ENCODE measurements at places on chromosomes 1 and 21.

GRCh38 chr1:63522891-63523728 is at the start of the genes EFCAB7 and ITGB3BP:
EFCAB7 (plus strand) TSS chr1:63523525; CDS start chr1:63525573, 2,048 bp downstream.
ITGB3BP (minus strand) TSS chr1:63523225; CDS start chr1:63523133, 92 bp downstream.
- peak; percentile 99 for DNase-seq

DNA sequence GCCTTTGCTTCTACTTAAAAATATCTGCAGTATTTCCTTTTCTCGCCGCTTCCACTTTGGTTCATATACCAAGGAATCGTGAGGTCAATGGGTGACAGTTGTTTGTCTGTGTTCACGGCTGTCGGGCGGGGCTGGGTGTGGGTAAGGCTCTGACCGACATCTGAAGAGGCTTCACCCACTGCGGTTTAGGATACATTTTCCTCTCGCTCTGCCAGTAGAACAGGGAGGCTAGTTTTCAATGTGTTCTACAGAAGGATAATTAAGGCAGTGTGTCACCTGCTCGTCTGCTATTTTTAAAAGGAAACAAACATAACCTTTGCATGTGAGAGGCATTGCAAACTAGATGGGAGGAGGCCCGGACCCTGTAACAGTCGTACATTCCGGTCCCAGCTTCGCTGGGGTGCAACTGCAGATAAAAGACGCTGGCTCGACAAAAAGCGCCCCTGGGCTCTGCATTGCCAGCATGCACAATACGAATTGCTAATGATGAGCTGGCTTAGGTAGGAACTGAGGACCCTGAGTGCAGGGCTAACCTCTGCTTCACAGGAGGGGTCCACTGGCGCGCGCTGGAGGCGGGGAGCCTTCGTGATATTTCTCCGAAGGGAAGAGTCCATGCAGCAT is 8.5 kb upstream of the ERG start:
- no peak for DNase-seq

DNA sequence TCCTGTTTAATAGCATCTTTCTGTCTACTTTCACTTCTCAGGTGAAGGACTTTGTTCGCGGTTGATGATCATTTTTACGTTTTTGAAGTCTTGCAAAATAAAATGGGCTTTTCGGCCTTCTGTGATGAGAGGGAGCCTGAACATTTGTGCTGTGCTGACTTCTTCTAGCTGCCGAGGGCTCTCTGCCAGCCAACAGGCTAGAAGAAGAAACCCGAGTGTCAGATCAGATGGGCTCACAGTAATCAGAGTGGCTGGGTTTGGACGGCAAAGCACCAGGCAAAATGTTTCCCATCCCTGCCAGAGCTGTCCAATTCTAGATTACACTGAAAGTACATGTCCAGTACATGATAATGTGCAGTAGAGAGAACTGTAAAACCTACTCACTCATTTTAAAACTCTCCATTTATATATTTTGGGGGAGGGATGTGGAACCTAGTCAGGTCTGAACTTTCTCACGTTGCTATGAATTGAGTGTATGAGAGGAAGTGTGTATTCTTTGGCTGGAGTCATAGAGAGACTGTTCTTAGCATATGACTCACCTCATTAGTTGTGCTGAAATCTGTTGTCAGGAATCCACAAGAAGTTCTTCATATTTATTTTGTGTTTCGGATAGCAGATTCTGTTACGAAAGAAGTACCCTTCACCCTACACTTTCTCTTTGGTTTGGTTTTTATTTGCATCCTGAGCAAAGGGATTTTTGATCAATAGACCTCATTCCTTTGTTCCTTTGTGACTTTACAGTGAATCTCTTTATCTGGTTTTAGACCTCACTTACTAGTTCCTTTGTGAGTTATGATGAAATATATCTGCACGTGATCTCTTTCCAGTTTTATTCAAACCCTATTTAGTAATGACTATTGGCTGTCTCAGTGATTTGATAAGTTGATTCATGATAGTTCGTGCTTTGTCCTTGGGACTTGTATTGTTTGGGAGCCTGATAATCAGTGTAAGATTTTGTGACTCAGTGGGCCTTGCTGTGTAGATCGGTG is 4.8 kb downstream of the ATP1A1 start:
- no peak for DNase-seq

DNA sequence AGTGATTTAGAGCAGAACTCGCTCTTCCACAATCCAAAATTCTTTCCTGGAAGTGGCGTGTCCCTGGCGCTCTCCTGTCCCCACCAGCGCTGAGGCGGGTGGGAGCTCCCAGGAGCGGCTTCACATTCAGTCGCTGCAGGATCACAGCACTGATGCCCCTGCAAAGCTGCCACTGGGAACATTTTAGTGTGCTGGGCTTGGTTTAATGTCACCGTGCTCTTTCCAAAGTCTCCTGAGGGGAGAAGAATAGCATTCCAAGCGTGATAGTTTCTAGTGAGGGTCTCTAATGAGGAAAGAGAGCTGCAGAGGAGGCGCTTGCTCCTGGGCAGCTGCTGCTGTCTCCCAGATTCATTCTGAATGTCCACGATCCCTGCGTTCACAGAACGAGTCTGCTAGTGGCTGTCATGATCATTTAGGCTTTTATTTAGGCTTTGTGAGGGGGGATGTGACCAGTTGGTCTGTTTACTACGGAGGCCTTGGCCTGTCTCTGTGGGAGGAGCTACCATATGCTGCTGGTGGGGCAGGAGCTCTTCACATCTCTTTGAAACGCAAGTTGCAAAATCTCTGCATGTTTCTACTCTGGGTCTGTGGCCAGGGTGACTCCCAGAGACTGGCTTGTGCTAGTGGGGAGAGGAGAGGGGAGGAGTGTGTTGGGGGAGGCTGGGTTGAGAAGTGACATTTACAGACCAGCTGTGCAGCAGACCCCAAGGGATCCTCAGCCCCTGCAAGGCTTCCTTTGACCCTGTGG is 23.4 kb downstream of the OLFML3 start:
- peak; percentile 62 for DNase-seq

DNA sequence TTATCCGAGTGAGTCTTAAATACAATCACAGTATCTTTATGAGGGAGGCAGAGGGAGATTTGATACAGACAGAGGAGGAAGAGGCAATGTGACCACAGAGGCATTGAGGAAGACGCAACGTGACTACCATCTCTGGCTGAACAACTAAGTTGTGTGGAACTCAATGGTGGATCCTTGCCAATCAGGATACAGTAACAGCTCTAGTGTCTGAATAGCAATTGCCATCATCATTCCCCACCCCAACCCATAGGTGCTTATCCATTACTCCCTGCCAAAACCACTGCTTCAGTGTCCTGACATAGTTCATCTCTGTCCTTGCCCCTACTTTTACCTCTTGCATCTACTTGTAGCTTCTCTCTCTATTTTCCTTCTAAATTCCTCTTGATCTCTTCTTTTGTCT is 20.5 kb upstream of the RHBDL2 start:
- no peak for DNase-seq

- DNase-seq = no peak
Observed at GRCh38 chr1:216710055-216710454, 13.2 kb downstream of the ESRRG start.

- DNase-seq = no peak
Observed at GRCh38 chr1:182255494-182255893, 136.1 kb downstream of the GLUL start.

DNA sequence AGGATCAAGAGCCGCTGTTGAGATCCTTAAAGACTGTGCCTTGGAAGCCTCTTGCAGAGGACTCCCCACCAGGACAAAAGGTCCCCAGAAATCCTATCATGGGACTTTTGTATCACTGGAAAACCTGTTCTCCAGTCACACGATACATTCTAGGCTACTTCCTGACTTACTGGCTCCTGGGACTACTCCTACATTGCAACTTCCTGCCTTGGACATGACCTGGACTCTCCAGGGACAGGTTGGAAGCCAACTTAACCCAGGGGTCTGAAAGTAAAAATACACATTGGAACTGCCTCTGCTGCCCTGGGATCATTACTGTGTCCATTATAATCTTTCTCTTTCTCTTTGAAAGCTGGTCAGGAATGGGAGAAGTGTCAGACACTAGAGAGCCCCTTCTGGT is 9.9 kb downstream of the PIGV start:
- DNase-seq = no peak

GRCh38 chr1:208537198-208537597 is 293.0 kb upstream of the PLXNA2 start:
- peak; percentile 29 for DNase-seq

- no peak for DNase-seq
Observed at GRCh38 chr1:30371888-30372791, 351.2 kb downstream of the MATN1 start.

- DNase-seq = no peak
Observed at GRCh38 chr21:46187814-46188213, 3.6 kb upstream of the SPATC1L start.

DNA sequence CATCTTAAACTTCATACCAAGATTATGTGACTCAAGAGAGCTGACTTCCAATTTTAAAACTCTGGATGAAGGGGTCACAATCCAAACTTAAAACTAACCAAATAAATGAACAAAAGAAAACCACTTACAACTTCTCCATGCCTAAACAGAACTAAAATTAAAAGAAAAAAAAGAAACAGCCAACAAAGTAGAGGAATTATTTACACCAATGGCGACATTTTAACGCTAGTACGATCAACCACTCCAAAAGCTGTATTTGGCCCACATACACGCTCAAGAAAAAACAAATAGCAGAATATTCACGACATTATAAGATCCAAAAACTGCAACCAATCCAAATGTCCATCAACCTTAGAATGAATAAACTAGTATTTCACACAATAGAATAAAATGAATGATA is 42.4 kb downstream of the ENAH start:
- DNase-seq = no peak

GRCh38 chr1:52604063-52604770 is 2.0 kb downstream of the GPX7 start:
- DNase-seq = no peak

DNA sequence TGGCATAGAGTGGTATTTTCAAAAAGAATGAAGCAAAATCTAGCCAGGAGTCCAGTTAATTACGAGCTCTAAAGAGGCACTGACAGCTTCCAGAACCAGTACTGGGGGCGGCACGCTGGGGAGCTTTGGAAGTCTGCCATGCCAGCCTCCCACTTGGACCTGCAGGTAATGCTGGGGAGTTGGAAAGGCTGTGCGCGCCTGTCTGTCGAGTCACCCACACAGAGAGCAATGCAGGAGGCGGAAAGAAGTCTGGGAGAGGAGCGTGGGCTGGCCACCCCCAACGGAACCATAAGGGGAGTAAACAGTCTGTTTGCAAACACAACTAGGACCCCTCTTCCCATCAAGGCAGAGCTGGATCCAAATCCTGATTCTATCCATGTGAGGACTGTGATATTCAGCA is 84.5 kb downstream of the BEND5 start:
- no peak for DNase-seq

DNA sequence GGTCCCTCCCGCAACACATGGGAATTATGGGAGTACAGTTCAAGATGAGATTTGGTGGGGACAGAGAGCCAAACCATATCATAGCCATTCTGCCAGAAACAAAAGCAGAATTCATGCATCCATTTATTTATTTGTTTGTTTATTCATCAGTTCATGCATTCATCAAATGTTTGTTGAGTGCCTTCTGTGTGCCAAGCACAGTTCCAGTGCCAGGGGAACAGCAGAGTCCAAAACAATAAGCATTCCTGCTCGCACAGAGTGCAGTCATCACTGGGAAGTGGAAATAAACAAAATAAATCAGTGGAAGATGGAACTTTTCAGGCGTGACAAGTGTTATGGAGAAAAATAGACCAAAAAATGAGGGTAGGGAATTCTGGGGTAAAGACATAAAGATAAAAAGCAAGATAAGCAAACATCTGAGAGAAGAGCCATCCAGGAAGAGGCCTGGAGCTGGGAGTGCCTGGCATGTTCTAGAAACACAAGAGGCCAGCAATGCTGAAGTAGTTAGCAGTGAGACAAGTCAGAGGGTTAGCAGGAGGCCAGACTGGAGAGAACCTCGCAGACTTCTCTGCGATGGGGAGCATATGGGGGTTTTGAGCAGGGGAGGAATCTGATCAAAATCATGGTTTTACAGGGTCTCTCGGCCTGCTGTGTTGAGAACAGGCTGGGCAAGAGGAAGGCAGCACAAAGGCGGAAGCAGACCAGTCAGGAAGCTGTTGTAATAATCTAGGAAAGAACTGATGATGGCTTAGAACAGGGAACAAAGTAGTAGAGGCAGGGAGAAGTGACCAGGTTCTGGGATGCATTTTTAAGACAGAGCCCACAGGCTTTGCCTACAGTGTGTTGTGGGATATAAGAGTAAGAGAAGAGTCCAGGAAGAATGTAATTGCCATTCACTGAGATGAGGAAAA is 113.2 kb downstream of the GLUL start:
- DNase-seq = no peak

DNA sequence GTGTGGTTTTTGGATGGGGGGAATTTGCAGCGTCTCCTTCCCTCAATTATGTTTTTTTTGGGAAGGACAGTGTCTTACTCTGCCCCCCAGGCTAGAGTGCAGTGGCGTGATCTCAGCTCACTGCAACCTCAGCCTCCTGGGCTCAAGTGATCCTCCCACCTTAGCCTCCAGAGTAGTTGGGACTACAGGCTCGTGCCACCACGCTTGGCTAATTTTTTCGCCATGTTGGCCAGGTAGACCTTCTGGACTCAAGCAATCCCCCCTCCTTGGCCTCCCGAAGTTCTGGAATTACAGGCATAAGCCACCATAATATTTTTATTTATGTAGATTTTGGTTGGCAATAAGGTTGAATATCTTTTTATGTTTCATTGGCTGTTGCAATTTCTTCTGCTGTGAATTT is 9.5 kb upstream of the PARP1 start:
- DNase-seq = no peak

GRCh38 chr1:118989006-118989815 is 1.1 kb upstream of the TBX15 start:
- peak; percentile 79 for DNase-seq

DNA sequence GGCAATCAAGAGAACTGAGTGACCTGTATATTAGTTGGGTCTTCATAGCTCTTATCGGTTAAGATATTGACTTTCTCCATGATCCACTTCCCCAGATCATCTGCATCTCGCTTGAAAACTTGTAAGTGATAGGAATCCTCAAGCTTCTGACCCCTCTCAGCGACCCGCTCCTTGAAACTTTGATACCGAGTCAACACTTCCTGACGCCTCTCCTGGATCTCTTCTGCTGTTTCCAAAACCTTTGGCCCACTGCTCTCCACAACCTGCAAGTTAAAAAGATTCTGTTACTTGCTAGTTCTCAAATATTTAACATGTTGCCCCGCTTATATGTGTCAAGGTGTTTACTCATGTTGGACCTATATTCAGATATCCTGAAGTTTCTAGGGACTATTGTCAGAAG is 1.4 kb downstream of the SPTA1 start:
- DNase-seq = no peak

GRCh38 chr1:225651872-225652728 is 823 bp downstream of the ENAH start:
- DNase-seq = peak; percentile 87

DNA sequence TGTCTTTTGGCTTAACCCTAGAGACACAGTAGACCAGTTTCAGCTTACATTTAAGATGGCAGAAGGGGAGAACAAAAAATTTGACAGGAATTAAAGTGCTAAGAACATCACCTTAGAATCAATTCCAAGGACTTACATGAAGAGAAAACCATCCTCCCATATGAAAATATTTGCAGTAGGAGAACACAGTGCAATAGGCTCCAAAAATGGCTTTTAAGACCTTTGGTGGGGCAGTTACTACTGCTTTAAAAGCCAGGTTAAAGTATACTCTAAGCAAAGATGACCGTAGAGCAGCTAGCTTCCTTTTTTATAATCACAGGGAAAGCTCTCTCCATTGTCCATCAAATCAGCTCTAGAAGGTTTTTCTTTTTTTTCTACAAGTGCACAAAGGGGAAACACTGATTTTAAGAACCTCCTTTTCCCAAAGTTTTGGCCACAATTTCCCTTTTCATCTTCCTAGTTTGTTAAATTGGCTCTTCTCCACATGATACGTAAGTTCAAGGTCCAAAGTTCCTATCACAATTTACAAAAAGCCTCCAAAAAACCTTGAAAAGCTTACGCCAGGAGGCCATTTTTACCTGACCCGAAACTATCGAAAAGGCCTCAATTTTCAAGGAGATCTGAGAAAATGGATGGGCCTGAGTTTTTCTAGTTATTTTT is 3.3 kb downstream of the TXNIP start:
- no peak for DNase-seq

All from mesendoderm (in vitro differentiated cells).